Muscle of arm (tissue), 14 donors: ENCODE measurements at places on chromosomes 5 and 9.

GRCh38 chr5:124512952-124513632, 233.3 kb downstream of the ZNF608 start:
- DNase-seq = no peak

DNA sequence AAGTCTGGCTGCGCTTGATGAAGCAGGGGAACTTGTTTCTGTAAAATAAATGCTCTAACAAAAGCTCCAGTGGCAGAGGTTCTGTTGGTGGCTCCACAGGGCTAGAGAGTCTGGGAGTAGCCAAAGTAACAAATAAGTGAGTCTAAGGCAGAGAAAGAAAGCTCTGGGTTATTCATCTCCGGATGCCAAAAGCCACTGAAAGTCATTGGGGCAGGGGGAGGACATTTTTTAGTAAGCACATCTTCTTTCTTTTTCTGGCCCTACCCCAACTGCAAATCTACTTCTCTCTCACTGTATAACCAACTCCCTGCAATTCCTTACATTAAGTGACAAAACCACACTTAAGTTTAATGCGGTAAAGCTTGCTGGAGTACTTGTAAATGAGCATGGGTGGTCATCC, 141.6 kb downstream of the INSYN2B start:
- DNase-seq = no peak

- no peak for DNase-seq
These were observed 2.4 kb upstream of the DAB2 start for GRCh38 chr5:39427229-39427628.

DNA sequence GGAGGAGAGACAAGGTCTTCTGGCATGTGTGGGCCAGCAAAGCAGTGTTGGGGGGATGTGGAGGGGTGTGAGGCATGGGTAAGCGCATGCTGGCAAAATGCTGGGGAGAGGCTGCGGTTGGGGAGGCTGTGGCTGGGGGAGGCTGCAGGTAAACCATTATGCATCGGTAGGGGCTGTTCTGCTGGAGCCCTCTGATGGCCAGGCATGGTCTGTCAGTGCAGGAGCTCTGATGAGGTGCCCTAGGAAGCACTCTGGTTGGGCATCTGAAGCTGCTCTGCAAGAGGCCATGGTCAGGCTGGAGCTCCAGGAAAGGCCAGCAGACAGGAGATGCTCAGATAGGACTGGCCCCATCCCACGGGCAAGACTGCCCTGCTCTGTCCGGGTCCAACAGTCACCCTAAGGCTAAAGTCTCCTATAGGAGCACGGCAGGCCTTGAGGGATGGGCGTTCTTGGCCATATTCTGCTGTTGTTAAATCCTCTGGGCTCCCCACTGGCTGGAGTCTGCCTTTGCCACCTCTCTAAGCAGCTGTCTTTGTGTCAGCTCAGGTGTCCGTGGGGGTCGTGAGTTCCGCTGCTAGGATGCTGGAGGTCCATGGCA, 28.7 kb downstream of the ITGA2 start:
- DNase-seq = no peak

DNA sequence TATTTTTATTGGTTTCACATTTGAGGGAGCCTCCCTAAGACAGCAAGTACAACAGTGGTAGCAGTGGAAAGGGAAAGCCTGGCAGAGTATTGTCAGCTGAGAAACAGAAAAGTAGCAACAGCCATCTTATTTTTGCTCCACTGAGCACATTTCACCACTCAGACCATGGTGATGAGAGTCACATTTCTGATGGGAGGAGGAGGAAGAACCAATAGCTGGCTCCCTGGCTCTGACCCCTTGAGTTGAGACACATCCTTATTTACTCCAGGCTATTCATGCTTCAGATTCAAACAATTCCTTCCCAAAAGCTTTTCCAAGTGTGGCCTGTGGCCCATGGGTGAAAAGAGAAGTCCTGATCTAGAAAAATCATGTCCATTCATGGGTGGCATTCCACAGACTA, 236.3 kb downstream of the ARHGAP26 start:
- no peak for DNase-seq

DNA sequence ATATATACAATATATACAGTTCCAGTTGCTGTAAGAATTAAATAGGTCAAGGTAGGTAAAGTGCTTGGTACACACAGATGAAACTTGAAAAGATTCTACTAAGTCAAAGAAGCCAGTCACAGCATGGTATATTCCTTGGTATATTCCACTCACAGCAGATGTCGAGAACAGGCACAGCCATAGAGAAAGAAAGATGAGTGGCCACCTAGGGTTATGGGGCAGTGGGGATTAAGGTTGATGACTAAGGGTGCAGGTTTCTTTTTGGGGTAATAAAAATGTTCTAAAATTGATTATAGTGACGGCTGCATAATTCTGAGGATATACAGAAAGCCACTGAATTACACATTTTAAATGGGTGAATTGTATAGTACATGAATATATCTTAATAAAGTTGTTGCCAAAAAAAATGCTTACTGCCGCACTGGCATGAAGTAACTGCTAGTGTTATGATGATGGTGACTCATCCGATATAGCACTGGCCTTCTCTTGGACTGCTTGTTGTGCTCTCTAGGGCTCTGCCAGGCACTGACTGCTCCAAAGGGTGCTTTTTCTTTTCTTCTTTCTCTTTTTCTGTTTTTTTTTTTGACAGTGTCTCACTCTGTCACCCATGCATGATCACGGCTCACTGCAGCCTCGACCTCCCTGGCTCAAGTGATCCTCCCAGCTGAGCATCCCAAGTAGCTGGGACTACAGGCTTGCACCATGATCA, 23.5 kb downstream of the TBC1D2 start:
- no peak for DNase-seq

DNA sequence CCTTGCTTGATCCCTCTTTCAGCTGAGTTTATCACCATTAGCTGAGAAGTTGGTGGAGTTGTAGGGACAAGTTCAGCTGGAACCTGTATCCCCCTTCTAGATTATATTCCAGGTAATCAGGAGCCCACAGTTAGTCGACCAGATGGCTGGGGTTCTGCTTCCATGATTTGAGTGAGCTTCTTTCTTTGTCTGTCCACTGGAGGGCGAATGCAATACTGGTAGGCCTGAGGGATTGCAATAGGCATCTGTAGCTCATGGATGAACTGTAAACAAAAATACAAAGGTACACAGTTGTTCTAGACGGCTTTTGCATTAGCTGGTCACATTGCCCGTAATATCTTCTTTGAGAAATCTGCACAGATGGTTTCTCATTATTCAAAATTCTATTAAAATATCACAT, 88.9 kb downstream of the PCSK5 start:
- DNase-seq = no peak
